Activated CD4-positive, alpha-beta memory T cell treated with anti-CD3 and anti-CD28 coated beads, Interleukin-2, amount 10 ng/mL, durations not matched to agents 7 days and 5 days (primary cell): ENCODE measurements at places on chromosomes 1 and 21. TPM values are rescaled to one million over a fixed set of nuclear protein-coding genes. Genes with fewer than 3 reads are reported as not detected.

- no peak overlapping the region for H3K27ac ChIP-seq
- no peak overlapping the region for H3K4me3 ChIP-seq
- H3K36me3 ChIP-seq = no peaks in the 10 kb centered on the region
These were observed 2.1 kb upstream of the CELF3 start for GRCh38 chr1:151718666-151719065.

LIX1L gene
- 50.3 TPM for total RNA-seq

DNA sequence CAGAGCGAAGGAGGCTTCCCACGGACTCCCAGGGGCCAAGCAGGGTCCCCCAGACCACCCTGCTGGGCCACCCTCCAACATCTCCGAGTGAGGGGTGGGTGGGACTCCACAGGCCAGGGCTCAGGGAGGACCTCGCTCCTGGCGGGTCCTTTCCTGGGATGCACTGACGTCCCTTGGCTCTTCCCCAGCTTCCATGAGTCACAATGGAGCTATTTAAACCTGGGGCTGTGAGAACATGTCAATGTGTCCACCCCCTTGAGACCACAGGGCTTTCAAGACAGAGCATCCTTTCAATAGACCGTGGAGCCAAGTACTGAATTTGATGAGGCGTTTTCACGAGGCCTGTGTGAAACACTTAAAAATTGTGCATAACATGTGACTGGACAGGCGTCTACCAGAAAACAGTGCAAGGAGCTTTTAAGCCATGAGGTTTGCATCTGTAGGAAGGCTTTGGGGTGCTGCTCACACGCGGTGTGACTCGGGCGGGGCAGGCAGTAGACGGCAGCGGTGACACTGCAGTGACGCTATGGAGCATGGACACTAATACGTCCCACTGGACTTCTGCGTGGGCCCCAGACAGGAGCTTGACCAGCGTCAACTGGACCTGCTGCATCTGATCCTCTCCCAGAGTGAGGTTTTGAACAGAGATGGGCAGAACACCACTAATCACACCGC lies 24.1 kb upstream of the NPHP4 start:
- no peak for DNase-seq
- H3K4me1 ChIP-seq = peaks cover 9% of the 10 kb centered on the region
- peaks cover 40% of the 10 kb centered on the region for H3K36me3 ChIP-seq
- H3K4me3 ChIP-seq = no peak overlapping the region
- H3K27me3 ChIP-seq = no peaks in the 10 kb centered on the region

OR2T35 gene
- not detected for total RNA-seq

DNA sequence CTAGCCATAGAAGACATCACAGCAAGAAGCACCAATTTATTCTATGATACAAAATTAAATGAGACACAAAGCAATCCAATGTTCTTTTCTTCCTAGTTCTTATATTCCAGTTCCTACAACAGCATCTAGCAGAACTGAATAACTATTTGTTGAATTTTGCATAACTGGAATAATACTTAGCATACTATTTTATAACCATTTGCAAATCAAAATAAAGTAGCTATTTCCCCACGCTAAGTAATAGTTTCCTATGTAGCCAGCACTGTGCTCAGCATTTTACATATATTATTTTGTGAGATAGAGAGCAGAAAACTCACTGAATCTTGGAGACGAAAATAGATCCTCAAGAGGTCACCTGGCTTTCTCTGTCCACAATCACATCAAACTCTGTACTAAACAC lies 42.1 kb downstream of the KCNH1 start:
- no peak overlapping the region for H3K4me3 ChIP-seq
- no peaks in the 10 kb centered on the region for H3K36me3 ChIP-seq
- H3K27ac ChIP-seq = no peak overlapping the region
- H3K4me1 ChIP-seq = no peaks in the 10 kb centered on the region
- no peak for DNase-seq

HNRNPCL2 gene
- total RNA-seq = not detected

RIIAD1 gene
- total RNA-seq = not detected

NPHS2 gene
- not detected for total RNA-seq

DNA sequence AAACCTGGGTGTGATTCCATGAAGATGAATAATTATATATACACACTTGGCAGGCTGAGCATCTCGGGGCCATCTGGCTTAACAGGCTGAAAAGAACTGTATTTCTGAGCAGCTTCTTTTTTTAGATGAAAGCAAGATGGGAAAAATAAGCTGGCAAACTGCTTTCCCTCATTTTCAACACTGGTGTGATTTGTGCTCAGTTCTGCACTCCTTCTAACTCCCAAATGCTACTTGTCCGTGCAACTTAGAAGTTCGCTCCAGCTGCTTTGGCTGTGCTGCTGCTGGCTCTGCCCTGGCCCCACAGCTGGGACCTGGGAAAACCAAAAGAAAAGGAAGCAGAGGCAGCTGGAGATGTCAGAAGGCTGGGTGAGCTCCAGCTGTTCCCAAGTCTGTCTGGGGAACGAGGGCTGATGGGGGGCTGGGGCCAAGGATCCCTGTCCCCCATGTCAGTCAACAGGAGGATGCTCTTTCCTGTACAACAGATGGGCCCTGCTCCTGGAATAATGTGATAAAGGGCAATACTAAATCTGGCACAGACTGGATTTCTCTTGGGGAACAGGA lies 44.9 kb downstream of the PAFAH2 start:
- H3K36me3 ChIP-seq = peaks cover 3% of the 10 kb centered on the region
- no peaks in the 10 kb centered on the region for H3K27me3 ChIP-seq
- H3K27ac ChIP-seq = no peak overlapping the region
- H3K4me3 ChIP-seq = no peak overlapping the region
